ENCODE measurements at places on chromosomes 7 and 10. TPM values are rescaled to one million over a fixed set of nuclear protein-coding genes. Genes with fewer than 3 reads are reported as not detected.

- DNase-seq, result peak; percentile 5
Measured at GRCh38 chr10:127033216-127034033, 128.2 kb downstream of the DOCK1 start.

Gene ZNF655
- total RNA-seq, result 36.2 TPM

GRCh38 chr10:6072215-6072934 lies 10.2 kb upstream of the IL2RA start:
- no peak for DNase-seq

DNA sequence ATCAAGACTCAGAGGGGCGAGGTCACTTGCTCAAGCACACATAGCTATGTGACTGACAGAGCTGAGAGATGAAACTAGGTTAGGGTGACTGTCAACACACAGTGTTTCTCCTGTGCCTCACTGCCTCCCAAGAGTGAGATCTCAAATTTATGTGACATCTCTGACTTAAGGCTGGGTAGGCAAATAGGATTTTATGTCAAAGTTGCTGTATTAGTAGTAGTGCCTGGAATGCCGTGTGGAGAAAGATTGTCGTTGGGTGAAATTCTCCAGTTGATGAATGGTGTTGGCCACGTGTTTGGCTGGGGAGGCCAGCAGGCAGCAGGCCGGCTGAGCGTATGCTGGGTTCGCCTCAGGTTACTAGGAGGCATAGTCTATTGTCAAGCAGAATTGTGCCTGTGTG lies 148.3 kb upstream of the BMPER start:
- DNase-seq, result no peak

DNA sequence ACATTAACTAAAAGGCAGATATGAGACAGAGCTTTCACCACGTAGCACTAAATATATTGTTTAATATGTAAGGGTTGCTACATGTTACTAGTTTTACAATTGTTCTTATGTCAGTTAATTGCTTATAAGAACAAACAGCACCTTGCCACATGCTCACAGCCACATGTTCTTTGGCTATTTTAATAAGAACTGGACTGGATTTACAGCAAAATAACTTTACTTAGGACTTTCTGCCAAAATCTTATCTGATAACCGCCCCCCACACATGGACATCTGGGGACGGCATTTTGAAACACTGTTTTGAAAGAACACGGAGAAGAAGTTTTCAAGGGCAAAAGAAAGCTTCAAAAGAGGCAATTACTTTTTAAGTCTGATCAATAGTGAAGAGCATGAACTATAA lies 45.3 kb downstream of the JAZF1 start:
- DNase-seq, result no peak

- DNase-seq, result no peak
Measured at GRCh38 chr10:70357565-70357964, 24.9 kb downstream of the LRRC20 start.

Gene PTPN20
- total RNA-seq, result 16.2 TPM

- DNase-seq, result no peak
Measured at GRCh38 chr7:78148166-78148894, 349.8 kb downstream of the PHTF2 start.

Gene ETV1
- total RNA-seq, result 58.4 TPM

GRCh38 chr10:48213047-48213446 lies 61.4 kb downstream of the FRMPD2 start:
- no peak for DNase-seq

Gene HACD1
- 101 TPM for total RNA-seq

DNA sequence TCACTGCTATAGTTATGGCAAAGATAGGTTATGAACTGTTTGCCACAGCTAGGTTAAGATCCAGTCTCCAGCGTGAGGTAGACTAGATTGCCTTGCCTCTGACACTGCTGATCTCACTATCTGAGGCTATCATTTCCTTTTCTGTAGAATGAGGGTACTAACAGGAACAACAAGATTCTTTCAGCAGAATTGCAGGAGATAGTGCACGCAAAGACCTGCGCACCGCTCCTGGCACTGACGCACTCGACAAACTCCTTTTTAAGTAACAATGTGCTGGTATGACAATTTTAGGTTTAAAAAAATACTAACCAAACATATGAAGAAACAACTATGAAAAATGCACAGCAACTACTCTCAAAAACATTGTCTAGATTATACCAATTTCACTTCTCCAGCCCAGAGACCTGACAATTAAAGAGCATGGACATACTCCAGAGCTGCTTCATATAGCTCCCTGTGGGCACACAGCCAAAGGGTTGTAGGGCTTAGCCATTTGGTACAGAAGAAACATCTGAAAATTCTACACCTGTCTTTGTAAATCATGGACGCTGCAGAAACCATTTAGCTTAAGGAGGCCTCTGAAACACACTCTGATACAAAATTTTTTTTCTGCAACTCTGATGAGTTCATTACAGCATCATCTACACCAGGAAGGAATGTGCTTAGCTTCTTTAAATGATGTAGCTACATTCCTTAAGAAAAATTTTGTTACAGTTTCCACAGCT lies 7.8 kb downstream of the ADAM12 start:
- no peak for DNase-seq

Gene SUGCT
- total RNA-seq, result 5.4 TPM

GRCh38 chr7:83118347-83119025 lies 44.2 kb downstream of the PCLO start:
- DNase-seq, result no peak

Gene TMEM229A
- total RNA-seq, result 1.1 TPM

- no peak for DNase-seq
Measured at GRCh38 chr10:113044016-113044755, 94.1 kb downstream of the TCF7L2 start.

- DNase-seq, result no peak
Measured at GRCh38 chr10:74683621-74684364, 142.6 kb upstream of the KAT6B start.

Gene ADCYAP1R1
- 3.1 TPM for total RNA-seq

Gene CACUL1
- total RNA-seq, result 17.5 TPM
